OCI-M1 (cell line): ENCODE measurements at places on chromosomes 16 and 17.

- no peak for DNase-seq
These were observed 266.6 kb downstream of the XYLT1 start for GRCh38 chr16:17204206-17204605.

GRCh38 chr17:6523809-6524355 is 32.5 kb downstream of the PITPNM3 start:
- DNase-seq = no peak

- no peak for DNase-seq
These were observed 167.1 kb upstream of the CDH13 start for GRCh38 chr16:82459580-82460256.

DNA sequence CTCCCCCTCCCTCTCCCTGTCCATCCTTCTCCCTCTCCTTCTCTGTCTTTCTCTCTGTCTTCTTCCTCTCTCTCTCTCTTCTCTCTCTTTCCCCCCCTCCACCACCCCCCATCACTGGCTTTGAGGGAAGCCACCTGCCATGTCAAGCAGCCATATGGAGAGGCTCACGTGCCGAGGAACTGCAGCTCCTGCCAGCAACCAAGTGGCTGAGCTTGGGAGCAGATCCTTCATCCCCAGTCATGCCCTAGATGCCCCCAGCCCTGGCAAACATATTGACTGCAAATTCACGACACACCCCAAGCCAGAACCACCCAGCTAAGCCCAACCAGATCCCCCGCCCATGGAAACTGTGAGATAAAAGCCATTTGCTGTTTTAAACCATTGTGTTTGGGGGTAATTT is 40.9 kb upstream of the RBFOX3 start:
- DNase-seq = no peak

GRCh38 chr17:18919963-18920362 is 32.0 kb upstream of the SLC5A10 start:
- DNase-seq = no peak

GRCh38 chr16:86362155-86362849 is 148.0 kb upstream of the FOXF1 start:
- DNase-seq = no peak

GRCh38 chr17:2852221-2852620 is 56.0 kb downstream of the RAP1GAP2 start:
- DNase-seq = no peak

GRCh38 chr17:17603178-17603894 is 11.8 kb upstream of the PEMT start:
- DNase-seq = no peak
